ENCODE measurements at places on chromosomes 16 and 17.

GRCh38 chr16:86965840-86966550 is 351.2 kb downstream of the C16orf95 start:
- no peak for DNase-seq

DNA sequence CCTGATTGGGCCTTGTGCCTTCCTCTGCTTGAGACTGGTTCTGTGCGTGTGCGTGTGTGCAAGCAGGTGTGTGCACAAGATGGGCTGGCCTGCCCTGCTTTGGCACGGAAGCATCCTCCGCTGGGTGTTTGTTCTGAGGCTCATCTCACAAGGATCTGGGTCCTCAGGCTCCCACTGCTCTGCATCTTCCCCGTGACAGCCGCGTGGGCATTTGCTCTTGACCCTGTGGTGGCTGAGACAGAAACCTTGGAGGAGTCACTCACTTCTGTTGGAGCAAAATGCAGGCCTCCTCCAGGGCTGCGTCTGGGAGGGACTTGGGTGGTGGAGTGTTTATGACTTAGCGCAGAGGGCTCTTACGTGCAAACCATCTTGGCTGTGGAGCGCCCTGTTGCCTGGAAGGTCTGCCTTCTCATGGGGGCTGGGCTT is 119.2 kb downstream of the RPTOR start:
- no peak for DNase-seq

DNA sequence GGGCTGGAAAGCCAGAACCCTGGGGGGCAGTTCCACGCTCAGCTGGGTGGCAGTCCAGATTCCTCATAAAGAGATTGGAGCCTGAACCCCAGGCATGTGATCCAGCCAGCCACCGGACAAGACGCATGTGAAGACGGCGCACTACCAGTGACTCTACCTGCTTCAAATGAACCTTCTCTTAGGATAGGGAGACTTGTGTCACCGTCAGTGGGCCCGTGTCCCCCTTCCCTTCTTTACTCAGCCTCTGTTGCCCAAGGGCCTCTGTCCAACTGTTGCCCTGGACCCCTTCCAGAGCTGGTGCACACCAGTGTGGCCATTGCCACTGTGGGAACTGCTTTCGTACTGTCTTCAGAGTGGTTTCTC is 18.2 kb downstream of the CLUAP1 start:
- DNase-seq, result no peak

DNA sequence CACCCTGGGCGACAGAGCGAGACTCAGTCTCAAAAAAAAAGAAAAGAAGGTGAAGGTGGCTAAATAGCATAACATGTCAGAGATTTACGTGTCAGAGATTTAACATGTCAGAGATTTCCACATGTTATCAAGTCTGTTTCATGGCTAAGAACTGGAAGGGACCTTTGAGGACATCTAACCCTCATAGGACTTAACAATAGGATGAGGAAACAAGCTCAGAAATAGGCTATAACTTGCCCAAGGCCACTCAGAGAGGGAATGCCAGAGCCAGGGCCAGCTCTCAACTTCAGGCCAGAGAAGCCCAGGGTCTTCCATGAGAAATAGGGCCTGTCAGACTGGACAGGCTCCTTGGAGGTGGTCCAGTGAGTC is 26.8 kb upstream of the ZNF629 start:
- no peak for DNase-seq

- no peak for DNase-seq
Observed at GRCh38 chr17:15891318-15891717, 53.6 kb upstream of the ADORA2B start.

GRCh38 chr17:39652587-39653315 is 12.4 kb upstream of the TCAP start:
- no peak for DNase-seq

GRCh38 chr17:34909040-34909439 is 52.2 kb downstream of the CCT6B start:
- DNase-seq, result no peak

- DNase-seq, result peak; percentile 28
Observed at GRCh38 chr16:22318690-22319358, 21.6 kb downstream of the POLR3E start.

GRCh38 chr16:50553182-50553710 is 5.0 kb downstream of the NKD1 start:
- DNase-seq, result no peak

- no peak for DNase-seq
Observed at GRCh38 chr16:49021136-49021535, 260.5 kb downstream of the CBLN1 start.

DNA sequence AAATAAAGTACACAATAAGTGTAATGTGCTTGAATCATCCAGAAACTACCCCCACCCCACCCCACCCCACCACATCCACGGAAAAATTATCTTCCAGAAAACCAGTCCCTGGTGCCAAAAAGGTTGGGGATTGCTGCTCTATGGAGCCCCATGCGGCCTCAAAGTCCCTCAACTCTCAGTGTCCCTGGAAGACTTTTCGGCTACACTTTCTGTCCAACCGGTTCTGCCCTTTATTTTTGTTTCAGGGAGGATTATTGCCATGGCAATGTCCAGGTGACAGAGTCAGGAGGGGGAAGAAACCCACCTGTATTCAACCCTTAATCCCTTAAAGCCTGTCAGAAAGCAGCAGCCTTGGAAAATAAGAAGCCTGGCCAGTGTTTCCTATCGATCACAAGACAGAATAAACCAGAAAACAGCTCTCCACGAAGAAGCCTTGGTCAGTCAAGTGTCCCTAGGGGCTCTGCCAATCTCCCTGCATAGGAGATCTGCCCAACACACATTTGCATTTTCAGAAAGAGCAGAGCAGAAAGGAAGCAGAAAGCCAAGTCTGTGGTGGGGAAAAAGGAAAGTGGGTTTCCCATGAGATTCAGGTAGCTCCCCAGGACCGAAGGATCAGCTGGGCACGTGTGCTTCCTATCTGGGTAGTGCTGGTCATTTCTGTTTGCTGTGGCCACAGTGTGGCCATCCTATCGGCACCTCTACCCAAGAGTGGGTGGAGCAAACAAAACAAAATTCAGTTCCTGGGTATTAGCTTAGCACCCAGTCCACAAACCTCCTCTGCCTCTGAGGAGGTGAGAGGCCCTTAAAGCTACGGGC is 342.7 kb downstream of the SOX9 start:
- no peak for DNase-seq

DNA sequence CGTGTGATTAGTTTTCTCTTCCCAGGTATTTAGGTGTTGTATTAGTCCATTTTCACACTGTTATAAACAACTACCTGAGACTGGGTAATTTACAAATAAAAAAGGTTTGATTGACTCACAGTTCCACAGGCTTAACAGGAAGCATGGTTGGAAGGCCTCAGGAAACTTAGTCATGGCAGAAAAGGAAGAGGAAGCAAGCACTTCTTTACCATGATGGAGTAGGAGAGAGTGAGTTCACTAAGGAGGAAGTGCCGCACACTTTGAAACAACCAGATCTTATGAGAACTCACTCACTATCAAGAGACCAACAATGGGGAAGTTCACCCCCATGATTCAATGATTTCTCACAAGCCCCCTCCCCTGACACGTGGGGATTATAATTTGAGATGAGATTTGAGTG is 1343.7 kb upstream of the GOT2 start:
- DNase-seq, result no peak

- DNase-seq, result peak; percentile 17
Observed at GRCh38 chr17:48457080-48457836, 27.2 kb upstream of the SKAP1 start.

Data from brain microvascular endothelial cell (primary cell).